CD8-positive, alpha-beta memory T cell (primary cell): ENCODE measurements at places on chromosomes 6 and 20.

GRCh38 chr6:16343593-16343992, 105.2 kb downstream of the GMPR start:
- DNase-seq = no peak

GRCh38 chr6:53033764-53034163, 31.4 kb upstream of the FBXO9 start:
- no peak for DNase-seq

GRCh38 chr6:158756977-158757752, 62.0 kb downstream of the EZR start:
- no peak for DNase-seq

DNA sequence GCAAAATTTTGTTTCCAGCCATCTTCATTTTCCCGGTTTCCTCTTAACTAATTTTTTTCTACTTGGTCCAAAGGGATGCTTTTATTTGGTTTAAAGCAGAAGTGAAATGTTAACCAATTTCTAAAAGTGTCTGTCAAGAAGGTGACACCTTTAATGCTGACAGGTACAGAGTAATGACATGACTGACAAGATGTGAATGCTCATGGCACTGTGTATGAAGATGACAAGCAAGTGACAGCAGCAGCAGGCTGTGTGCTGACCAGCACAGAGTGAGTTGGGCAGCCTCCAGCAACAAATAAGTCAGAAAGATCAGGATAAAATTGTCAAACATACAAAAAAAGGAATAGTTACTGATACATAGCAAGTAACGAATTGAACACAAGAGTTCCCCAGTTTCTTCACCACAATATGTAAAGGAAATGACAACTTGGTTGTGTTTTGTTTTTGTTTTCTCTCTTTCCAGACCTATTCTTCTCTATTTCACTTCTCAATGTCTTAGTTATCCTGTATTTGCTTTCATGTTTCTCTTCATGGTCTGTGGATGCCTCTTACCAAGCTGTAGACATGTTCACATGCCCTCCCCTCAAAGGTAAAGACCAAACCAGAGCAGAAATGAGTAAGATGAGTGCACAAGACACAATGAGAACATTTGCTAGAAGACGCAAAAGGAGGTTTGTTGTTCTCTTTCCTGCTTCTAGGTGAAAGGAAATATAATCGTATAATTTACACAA, 174.9 kb downstream of the FRK start:
- no peak for DNase-seq

DNA sequence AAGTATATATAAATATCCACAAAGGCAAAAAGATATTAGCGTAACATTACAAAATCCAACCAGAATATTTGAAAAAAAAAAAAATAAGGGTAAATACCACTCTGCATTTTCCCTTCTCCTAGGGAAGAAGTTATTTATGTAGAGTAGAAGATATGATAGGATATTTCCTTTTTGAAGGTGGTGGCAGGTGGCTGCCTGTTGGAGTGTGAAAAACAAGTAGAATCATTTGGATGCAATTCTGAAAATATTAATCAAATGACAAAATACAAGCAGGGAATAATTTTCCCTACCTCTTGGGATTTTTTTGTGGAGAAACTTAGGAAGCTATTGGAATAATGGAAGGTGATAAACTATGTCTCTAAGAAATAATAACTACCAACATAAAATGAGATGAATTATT, 62.5 kb upstream of the OGFRL1 start:
- DNase-seq = no peak

DNA sequence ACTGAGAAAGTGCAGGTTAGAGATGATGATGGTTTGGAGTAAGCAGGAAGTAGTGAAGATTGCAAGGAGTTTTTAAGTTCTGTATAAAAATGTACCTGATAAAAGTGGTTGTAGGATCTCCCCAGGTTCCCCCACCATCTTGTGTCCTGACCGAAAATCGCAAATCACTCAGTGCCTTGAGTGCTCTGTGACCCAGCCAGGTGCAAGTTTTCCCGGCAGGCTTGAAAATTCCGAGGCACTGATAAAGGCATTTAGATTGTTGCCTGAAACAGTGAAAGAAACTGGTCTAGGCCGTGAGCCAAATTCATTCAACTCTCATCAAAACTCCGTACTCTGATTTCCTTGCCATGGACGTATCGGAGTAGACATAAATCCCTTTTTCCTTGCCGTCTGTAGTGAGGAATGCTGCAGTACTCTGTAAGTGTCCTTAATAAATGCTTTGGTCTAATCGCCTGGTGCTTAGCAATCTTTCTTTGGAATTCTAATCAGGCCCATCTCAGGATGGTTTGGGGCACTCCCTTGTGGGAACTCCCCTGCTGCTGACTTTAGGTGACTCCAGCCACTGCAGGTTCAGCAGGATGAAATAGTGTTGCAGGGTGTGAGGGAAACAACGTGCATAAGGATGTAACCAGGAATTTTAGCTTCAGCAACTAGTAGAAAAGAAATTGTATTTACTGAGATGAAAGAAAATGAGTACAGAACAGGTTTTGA, 1199.8 kb upstream of the MAP3K7 start:
- DNase-seq = no peak
